A549 (cell line): ENCODE measurements at places on chromosomes 12 and 14.

DNA sequence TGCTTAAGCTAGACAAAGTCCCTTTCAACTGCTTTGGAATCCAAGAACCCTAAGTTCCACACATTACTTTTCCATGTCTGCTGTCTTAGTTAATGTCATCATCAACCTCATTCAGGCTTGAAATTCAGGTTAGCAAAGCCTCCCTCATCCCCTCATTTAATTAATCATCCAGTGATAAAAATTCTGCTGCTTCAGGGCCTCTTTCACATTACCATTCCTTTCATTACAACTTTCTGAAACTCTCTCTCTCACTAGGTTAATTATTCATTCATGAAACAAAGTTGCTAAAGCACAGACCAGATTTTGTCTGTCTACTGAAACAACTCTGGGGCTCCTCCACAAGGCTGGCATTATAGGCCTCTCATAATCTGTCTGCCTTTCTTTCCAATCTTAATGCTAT, 9.4 kb upstream of the VTI1B start:
- DNase-seq: no peak

DNA sequence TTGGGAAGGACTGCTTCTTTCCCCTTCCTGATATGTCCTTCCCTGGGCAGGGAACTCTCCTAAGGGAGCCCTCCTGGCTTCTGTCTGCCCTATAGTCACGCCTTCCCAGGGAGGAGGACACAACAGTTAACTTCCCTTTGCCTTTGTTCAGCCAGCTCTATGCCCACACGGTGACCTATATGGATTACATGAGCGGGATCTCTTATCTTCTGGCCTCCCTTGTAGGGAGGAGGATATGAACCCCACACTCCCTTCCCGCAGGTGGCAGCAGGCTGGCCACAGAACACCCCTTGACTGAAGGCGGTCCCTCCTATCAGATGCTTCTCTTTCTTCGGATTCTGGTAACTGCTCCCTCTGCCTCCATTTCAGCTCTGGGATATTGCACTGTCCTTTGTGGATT, 135.6 kb upstream of the MAX start:
- no peak for DNase-seq

GRCh38 chr12:53575502-53576249, 50.5 kb downstream of the ATF7 start:
- peak; percentile 63 for DNase-seq

- no peak for DNase-seq
Observed at GRCh38 chr12:59517522-59517921, 78.3 kb upstream of the SLC16A7 start.

- DNase-seq: peak; percentile 39
Observed at GRCh38 chr12:43758247-43758727, 303 bp downstream of the PUS7L start.

- no peak for DNase-seq
Observed at GRCh38 chr12:659090-659683, 4.1 kb downstream of the NINJ2 start.

DNA sequence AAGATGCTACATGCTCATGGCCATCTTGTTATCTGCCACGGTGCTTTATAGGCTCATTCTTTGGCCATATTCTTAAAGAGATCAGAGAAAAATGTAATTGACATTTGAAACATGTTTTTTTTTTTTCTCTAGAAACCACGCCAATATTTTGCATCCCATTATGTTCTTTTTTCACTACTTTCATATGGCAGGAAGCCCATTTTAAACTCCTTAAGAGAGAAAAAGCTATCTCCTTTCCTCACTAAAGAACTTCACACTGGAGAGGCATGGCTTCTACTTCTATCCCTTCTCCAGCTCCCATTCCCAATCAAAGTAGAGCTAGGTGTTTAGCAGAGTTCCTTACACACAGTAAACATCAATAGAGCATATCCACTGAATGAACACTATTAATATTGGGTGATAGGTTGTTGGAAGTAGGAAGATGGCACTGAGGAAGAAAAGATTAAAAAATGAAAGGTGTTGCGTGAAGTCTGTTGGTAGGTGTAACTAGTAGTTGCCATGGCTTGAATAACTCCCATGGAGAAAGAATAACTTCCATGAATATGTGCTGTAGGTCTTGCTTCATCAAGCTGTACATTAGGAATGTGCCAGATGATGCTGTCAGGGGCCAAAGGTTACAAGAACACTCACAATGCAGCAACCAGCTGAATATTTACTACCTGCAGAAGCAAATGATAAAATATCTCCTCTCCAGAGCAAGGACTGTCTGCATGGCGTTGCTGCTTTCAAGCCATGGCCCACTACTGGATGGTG, 178.8 kb downstream of the STXBP6 start:
- DNase-seq: no peak

DNA sequence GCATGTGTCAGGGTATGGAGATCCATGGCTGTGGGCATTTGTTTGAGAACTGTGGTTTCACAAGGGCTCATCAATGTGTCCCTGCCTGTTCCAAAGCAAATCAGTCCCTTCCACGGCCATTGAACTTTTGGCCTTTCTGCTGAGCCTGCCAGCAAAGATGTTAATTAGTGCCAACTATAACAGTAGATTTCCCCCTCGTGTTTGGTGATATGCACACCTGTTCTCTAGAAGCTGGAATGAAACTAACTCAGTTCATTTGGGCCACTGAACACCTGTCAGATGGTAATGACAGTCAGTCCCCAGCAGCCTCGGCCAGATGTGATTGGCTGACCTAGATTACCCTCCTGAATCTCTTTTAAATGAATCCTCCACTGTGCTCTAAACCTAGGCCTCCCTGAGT, 43.2 kb downstream of the IRAK3 start:
- no peak for DNase-seq

- no peak for DNase-seq
Observed at GRCh38 chr12:132672678-132673077, 14.5 kb downstream of the POLE start.

- no peak for DNase-seq
Observed at GRCh38 chr12:120249875-120250795, 15.4 kb downstream of the PXN start.

DNA sequence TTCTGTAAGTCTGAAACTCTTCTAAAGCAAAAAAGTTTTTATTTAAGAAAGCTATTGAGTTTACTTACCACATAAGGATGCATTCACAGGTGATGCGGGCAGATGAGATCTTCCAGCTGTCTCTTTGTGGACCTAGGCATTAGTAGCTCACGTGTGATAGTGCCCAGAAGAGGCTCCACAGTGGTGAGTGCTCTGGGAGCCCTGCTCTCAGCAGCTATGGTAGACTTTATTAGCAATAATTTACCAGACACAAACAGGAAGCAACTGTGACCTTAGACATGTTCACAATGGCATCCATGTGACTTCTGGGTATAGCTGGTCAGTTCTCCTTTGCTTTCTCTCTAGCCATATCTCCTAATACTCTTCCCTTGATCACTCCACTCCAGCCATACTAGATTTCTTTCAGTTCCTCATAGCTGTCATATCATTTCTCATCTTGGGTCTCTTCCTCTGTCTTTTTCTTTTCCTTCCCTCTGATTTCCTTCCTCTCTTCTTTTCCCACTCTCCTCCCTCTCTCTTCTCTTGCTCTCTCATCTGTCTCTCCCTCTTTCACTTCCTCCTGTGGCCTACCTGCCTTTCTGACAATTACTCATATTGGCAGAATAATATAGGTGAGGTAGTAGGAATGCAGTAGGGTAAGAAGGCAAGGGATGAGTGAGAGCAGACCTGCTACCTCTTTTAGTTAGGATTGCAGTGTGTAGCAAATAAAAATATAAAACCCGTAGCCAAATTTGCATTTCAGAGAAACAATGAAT, 75.2 kb upstream of the SCAF11 start:
- no peak for DNase-seq

DNA sequence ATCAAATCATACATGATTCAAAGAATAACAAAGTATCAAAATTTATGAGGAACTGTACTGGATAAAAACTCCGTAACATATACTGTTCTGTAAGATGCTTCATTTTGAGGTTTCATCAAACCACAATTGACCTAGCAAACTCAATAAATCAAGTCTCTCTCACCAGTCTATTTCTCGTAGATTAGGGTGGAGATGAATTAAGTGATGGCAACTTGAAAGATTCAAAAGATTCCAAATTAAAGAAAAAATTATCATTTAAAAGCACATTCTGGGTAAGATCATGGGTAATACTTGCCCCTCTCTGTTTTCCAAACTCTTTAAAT, 74.4 kb downstream of the PAPLN start:
- DNase-seq: no peak

DNA sequence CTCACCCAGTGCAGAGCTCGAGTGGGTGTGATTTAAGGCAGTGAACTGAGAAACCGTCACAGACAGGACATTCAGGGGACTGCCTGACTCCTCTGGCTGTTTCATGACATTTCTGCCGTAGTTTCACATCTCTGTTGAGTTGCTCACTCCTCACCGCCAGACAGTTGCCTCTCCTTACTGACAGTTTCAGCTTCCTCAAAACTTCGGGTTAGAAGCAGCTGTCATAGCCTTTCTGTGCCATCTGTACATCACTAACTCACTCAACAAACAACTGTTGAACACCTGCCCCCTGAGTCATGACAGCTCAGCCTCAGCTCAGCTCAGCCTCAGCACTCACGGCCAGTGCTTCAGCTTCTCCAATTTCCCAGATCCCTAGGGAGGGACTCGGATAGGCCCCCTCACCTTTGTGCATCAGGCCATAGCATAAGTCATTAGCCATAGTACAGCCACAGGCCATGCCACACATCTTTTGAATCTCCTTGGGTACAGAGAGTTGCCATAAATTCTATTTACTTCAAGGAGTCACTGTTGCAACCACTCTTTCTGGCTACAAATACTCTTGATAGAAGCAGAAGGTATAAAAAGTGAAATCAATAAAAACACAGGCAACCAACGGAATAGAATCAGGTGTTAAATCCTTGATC, 6.2 kb upstream of the SLC15A4 start:
- no peak for DNase-seq

GRCh38 chr14:31944256-31945073, 132.6 kb upstream of the ARHGAP5 start:
- DNase-seq: peak; percentile 19

- no peak for DNase-seq
Observed at GRCh38 chr14:75229661-75230139, 48.9 kb upstream of the FOS start.

DNA sequence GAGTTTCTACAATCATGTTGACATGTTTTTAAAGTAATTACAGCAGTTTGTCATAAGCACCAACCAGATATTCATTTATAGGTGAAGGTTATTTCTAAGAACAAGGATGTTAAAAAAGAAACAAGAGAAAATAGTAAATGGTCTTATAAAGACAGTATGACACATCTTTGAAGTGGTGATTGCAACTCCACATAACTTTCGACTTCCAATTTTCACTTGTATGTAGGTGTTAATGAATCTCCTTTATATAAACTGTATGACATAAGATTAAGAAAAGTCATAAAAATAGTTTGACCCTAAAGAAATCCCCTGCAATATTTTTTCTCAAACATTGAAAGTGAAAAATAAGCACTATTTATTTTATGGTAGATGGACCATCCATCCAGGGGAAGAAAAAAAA, 144.8 kb upstream of the PTPRQ start:
- DNase-seq: no peak

DNA sequence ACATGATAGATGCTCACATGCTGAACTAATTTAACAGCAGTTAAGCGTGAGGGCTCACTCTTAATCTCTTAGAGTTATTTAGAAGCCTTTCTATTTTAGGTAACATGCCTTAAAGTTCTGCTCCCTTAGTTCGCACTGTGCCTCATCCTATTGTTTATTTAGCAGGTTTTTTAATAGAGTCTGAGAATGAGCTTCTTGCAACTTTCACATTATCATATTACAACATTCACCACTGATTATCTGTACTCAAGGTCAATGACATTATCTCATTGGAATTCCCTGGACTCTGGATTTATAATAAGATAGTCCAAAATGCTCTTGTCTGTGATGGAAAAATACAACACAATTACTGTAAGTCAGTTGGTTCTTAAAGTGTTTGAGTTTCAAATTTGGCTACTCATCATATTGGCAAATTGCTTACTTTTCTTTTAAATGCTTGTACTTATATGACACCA, 183.6 kb upstream of the SLC38A2 start:
- DNase-seq: peak; percentile 68

GRCh38 chr14:101499513-101499912, 61.8 kb upstream of the DIO3 start:
- DNase-seq: no peak

DNA sequence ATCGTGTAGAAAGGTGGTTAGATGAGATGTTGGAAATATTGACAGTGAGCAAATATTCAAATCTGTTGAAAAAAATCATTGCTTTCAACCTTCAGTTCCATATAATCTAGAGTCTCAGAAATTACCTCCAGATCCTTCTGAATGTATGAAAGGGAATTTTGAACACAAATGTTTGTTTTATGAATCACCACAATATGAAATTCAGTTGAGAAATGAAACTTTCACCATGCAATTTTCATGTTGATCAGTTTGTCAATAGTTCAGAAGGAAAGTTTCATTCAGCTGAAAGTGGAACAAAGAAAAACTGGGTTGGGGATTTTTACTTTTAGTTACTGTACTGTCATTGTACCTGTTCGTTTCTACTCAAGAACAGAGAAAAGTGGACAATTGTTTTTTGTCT, 953.6 kb downstream of the SLC6A15 start:
- DNase-seq: no peak

DNA sequence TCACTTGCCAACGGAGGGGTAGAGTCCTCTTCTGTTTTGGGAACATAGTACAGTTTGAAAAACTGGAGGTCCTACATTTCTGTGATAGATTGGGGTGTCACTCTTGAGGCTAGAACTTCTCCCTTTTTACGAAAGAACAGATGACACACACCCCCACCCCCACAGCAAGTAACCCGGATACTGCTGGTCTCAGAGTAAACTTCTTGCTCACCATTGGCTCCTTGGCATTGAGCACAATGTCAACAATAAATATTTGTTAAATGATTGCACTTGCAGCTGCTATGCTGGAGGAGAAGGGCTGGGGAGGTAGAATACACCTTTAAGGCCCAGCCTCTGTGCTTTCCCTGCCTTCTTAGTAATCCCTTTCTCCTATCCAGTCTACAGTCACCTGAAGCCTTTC, 149.8 kb downstream of the TGFB3 start:
- DNase-seq: no peak

DNA sequence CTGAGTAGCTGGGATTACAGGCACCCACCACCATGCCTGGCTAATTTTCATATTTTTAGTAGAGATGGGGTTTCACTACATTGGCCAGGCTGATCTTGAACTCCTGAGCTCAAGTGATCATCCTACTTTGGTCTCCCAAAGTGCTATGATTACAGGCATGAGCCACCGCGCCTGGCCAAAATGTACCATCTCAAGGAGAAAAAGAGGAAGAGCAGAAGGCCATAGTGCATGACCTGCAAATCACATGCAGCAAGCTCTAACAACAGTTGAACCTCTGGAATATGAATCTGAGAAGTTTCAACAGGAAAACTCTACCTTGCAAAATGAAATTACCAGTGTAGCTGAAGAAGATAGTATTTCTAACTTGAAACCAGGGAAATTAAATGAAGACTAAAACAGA, 17.1 kb upstream of the SERPINA1 start:
- no peak for DNase-seq

DNA sequence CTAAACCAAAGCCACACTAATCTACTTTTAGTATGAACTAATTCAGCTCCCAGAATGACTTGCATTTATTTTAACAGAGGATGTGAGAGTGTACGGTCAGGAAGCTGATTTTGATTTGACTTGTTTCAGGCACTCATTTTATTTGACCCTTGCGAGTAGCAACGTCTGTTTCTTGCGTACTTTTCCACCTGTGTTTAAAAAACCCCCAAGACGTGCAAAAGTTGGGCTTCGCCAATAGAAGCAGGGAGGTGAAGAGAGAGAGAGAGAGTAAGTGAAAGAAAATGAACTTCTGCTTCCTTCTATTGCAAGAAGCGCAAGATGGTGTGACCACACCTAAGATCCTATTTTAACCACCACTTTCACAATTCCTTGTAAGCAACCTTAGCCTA, 6.7 kb upstream of the SLC15A4 start:
- DNase-seq: no peak

- DNase-seq: no peak
Observed at GRCh38 chr12:51183816-51184215, 10.9 kb upstream of the TFCP2 start.
